Activated T-helper 2 cell treated with anti-CD3 and anti-CD28 coated beads, Interferon-gamma antibody, Interleukin-2, Interleukin-4, amounts not matched to agents 10 μg/mL and 5 μg/mL and 100 μg/mL, durations not matched to agents 14 hours and 24 hours and 36 hours (primary cell): ENCODE measurements at places on chromosomes 6 and 20. TPM values are rescaled to one million over a fixed set of nuclear protein-coding genes. Genes with fewer than 3 reads are reported as not detected.

DNA sequence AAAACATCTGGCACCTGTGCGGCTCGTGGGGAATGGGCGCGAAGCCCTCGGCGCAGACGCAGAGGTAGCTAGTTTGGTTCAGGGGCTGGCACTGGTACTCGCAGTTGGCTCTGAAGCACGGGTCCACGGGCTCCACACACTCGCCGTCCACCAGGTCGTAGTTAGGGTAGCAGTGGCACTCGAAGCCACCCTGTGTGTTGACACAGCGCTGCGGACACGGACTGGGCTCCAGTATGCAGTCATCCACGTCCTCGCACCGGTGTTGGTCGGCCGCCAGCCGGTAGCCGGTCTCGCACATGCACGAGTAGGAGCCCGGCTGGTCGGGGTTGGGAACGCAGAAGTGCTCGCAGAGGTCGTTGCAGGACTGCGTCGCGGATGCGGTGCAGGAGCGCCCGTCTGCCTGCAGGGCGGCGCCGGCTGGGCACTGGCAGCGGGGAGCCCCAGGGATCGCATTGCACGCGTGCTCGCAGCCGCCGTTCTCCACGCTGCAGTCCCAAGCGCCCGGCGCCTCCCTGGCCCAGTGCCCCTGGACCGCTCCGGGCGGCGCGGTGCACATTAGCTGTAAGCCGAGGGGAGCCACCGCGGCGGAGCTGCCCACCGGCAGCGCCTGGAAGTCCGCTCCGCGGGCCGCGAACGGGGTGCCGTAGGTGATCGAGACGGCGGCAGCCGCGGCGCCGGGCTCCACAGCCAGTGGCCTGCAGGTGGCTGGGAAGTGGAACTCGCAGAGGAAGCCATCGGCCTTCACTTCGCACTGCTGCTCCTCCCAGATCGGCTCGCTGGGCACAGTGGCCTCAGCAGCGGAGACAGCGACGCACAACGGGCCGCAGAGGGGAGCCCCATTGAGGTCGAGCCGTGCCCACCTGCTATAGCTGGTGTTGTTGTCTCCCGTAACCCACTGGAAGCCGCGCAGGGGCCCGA, 930 bp downstream of the THBD start:
- peak; percentile 36 for DNase-seq

DNA sequence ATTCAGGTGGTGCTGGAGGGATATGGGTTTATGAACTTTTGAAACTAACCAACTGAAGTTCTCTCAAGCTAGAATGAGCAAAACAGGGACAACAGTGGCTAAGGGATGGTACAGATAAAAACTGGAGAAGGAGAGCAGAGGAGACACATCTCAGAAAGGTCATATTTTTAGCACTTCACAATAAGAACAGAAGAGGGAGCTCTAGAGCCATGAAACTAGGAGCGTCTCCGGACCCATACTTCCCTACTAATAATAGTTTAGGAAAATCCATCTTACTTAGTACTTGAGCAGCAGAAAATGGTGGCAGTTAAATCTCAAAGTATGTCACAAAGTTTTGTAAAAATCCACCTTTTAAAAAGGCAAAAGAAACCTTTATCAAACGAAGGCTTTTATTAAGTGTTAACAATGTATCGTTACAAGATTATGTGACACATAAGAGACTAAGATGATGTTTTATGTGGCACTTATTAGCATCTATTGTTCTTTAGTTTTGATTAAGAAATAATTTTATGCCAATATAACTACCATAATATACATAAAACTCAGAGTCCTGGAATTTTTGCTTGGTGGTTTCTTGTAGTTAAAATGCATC, 278.6 kb downstream of the TBC1D32 start:
- DNase-seq, result no peak

- DNase-seq, result no peak
Observed at GRCh38 chr6:161736326-161736725, 462.5 kb upstream of the AGPAT4 start.

- DNase-seq, result no peak
Observed at GRCh38 chr20:63844511-63844991, 13.5 kb upstream of the ZBTB46 start.

GRCh38 chr6:48597951-48598350, 487.0 kb upstream of the PTCHD4 start:
- DNase-seq, result no peak

- DNase-seq, result no peak
Observed at GRCh38 chr6:73688351-73688750, 7.7 kb upstream of the CD109 start.

The ZBTB12 gene
- 4.8 and 4.9 TPM in 2 replicates for total RNA-seq

The ZSCAN12 gene
- total RNA-seq, result 5.3 and 5.7 TPM in 2 replicates
